ENCODE measurements at places on chromosomes 7 and 10.

GRCh38 chr10:113131613-113132261 is 181.7 kb downstream of the TCF7L2 start:
- DNase-seq = peak; percentile 31

- no peak for DNase-seq
These were observed 5.0 kb downstream of the TRUB1 start for GRCh38 chr10:114943000-114943399.

DNA sequence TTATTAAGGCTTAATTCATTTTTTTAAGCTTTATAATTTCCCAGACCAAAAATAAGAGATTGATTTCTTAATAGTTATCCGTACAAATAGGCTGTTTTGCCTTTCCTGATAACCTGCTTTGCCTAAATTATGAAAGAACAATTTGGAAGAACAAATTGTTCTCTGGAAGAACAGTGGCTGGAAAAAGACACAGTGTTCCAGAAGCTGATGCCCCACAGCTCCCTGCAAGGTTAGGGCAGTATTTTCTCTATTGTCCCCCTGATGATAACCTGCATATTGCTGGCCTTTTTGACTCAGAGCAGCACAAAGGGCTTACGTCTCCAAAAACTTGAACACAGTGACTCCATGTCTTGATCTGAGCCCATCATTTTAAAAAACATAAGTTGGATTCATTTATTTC is 151.5 kb downstream of the CSTF2T start:
- DNase-seq = no peak

DNA sequence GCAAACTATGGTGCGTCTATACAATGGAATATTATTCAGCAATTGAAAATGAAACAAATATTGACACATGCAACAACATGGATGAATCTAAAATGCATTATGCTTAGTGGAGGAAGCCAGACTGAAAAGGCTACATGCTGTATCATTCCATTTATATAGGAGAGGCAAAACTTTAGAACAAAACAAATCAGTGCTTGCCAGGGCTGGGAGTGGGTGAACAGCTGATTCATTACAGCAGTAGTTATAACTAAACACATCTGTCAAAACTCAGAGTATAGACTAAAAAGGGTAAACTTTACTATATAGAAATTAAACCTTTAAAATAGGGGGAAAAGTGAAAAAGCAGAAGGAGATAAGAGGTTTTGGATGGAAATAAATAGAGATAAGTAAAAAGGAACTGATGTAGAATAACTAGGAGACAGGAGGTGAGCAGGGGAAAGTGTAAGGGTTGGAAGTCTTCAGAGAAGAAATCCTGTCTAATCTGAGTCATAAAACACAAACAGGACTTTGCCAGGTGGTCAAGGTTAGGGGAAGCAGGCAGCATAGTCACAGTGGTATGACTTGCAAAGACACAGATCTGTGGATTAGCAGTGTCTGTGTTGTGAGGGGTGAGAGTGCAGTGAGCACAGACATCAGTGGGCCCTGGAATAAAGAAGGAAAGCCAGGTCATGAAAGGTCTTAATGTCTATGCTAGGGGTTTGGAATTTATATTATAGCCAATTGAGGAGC is 349.8 kb downstream of the PHTF2 start:
- no peak for DNase-seq

DNA sequence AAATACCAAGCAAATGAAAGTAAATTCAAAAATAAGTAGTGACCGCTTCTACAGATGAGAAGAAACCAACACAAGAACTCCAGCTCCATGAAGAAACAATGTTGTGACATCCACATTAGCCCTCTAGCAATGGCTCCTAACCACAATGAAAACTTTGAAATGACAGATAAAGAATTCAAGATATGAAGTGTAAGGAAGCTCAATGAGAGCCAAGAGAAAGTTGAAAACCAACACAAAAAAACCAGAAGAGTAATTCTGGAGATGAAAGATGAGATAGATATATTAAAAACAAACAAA is 68.2 kb upstream of the DDC start:
- DNase-seq = no peak

DNA sequence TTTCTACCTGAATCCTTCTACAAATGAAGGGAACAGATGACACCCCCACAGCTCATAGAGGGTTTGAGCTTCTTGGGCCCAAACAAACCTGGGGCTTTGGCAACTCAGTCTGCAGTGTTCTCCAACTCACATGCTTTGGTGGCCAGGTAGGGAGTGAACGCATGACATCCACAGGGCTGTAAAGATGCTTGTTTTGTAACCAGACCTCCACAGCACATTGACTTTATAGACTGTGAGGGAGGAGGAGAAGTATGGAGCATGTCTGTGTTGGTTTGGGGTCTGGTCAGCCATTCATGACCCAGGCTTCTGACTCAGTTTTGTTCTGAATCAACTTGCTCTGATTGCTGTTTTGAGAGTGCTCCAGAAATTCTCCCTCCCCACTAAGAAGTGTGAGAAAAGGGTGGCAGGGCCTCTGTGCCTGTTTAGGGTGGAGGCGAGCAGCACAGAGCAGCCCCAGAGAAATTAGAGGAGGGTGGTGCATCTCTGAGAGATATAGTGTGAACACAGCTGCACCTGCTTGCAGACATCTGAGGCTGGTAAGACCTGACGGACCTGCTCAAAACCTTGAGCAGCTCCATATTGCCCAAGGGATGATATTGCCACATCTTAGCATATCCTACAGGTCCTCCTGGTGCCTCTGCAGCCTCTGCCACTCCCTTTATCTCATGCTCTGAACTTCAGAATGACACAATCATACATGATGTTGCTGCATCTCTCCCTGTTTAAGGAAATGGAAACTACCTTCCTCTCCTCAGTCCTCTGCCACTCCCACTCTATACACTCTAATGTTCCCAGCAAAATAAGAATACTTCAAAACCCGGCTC is 287.7 kb downstream of the ABCA13 start:
- no peak for DNase-seq

GRCh38 chr10:122336332-122336731 is 38.2 kb upstream of the PLEKHA1 start:
- no peak for DNase-seq

DNA sequence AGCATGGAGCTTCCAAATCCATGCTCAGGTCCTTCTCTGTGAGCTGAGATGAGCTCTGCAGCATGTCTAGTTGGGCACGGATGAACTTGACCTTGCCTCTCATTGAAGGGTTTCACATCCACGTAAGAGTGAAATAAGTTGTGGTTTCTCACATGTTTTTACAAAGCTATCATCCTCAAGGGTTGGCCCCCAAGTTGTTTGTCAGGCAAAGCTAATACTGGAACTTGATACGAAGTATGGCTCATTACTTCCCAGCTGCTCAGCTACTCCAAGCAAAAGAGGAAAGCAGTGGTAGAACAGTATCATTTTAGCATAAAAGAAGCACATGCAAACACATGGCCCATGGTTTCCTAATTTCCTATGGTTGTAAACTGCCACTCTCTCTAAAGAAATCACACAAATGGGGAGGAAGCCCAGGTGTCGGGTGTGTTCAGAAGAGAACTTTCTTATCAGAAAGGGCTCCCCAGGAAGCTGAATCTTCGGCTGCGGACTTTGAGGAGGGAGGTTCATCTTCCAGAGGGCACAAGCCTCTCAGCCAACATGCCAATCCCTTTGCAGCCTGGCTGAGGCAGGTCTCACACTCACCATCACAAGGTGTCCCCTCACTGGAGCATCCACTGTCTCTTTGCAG is 45.3 kb downstream of the PDLIM1 start:
- no peak for DNase-seq

DNA sequence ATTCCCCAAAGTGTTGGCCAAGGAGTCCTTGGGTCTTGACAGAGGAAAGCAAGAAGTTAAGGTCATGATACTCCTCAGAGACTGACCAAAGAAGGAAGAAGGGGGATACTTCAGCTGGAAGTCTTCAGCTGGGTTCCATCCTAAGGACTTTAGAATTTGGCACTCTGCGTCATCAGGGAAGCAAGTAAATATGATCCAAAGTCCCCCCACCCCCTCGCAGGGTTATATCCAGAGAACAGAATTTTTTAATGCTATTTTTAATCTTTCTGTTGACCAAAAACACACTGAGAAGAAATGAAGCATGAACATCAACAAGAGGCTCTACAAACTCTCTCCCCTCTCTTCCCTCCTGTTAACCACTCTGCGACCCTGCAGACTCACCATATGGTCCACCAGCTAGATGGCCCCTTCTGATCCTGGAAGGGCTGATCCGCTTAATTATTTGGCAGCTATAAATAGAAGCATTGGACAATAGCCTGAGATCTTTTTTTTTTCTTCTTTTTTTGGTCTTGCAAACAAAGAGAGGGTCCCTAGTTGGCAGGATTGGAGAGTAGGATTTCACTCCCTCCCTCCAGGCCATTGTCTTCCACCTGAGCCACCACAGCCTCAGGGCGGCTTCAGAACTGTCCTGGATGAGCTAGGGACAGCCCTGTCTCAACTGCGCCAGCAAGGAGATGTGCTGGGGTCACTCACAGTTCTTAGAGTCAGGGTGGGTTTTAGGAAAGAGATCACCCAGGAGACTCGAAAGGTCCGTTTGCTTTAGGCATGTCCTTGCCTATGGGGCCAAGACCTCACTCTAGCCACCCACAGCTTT is 196.0 kb downstream of the KCNMA1 start:
- no peak for DNase-seq

DNA sequence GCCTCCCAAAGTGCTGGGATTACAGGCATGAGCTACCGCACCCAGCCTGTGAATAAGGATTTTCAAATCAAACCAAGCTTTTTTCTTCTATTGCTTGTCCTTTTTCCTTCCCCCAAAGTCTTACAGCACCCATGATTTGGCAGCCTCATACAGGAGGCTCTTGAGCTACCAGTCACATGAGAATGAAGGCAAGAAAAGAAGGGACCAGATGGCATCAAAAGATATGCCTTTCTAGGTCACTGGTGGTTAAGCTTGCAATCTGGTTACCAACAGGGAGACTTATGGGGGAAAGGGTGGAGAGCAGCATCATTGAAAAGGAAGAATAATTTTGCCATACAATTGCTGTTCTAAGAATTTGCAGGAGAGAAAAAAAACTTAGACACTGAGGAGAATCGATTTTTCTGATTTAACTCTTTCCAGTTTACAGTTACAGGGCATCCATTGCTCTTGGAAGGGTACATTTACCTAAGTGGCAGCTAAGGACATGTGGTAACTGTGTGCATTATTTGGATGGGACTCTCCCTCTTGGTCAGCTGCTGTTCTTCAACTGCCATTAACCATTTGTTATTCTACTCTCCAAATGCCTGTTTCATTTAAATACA is 29.5 kb downstream of the SMNDC1 start:
- DNase-seq = peak; percentile 18

GRCh38 chr7:90246171-90246570 is 1.2 kb downstream of the CFAP69 start:
- DNase-seq = peak; percentile 25

DNA sequence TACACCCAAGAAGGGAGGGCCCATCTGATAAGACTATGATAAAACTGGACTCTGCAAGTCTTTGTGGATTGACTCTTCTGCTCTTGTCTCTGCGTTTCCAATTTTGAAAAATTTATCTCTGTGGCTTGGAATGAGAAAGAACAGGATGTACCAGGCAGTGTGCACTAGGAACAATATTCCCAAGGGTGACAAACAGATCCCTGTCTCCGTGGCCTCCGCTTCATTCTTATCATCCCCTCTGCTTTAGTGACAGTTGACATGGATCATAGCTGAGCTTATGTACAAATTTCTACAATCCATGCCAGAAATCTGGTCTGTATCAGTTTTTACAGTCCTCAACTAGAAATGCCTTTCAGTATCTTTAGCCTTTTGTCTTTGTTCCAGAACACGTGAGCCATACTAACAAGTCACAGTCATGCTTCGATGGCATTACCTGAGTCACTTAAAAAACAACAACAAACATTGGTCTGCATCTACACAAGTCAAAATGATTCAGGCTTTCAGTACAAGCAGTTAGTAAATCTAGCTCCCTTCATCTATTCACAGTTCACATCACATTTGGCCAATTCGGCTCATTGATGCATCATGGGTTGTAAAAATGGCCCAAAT is 393.6 kb upstream of the CELF2 start:
- no peak for DNase-seq

GRCh38 chr10:20811131-20811530 is 86.0 kb downstream of the NEBL start:
- no peak for DNase-seq

DNA sequence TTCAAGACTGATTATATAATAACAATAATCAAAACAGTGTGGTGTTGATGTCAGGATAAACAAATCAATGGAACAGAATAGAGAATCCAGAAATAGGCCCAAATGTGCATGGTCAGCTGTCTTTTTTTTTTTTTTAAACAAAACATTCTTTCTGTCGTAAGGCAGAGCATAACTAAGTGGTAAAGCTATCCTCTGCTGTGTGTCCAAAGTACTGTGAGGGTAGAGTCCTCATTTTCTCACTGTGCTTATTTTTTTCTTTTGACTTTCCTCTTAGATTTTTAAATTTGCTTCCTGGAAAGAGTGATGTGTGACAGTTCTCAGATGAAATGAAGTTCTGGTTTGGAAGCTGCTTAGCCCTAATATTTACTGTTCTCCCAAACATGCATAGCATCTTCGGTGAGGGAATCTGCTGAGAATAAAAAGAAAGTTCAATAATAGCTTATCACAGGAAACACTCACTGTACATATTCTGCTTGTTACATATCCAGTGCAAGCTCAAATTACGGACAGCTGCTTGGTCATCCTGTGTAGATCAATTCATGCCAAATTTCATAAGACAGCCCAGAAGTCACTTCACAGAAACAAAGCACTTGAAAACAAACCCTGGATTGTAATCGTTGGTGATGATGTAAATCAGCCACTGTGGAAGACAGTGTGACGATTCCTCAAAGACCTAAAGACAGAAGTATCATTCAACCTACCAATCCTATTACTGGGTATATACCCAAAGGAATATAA is 423.9 kb downstream of the NEBL start:
- peak; percentile 56 for DNase-seq

GRCh38 chr7:7517754-7518153 is 17.9 kb downstream of the COL28A1 start:
- DNase-seq = no peak

DNA sequence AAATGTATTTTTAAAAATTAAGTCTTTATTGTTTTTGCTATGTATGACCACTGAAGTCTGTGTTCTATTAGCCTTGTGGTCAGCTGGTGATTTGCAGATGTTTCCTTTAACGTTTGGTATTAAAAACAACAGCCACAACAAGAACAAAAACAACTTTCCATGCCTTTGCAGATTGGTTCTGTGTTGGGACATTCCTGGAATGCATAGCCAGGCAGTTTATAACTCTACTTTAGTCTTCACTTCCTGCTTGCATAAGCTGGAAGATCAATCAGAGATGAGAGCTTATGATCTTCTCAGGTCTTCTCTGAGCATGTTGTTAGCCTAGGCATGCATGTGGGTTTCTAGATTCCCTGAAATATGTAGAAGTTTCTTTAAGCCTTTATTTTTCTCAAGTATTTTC is 58.9 kb upstream of the SEMA3C start:
- DNase-seq = no peak

DNA sequence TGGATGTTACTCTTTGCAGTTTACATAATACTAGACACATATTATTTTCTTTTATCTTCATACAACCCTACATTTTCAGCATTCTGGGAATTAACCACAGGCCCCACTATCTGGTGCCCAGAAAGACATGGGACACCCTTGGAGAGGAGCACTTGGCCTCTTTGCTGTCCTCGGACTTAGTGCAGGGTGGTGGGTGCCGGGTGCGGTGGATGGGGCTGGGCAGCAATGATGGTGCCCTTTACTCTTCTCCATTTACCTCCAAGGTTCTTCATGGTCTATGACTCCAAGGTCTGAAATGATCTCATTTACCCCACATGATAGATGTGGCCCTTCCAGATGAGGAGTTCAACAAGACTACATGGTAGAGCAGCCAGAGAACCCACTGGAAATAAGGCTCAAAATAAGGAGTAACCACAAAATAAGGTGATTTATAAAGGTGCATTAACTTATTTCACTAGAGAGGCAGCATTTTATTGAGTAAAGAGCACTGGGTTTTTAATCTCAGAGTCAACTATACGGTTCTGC is 56.2 kb upstream of the IGFBP3 start:
- DNase-seq = no peak
